HT-29 (cell line): ENCODE measurements at places on chromosomes 2 and 18. TPM values are rescaled to one million over a fixed set of nuclear protein-coding genes. Genes with fewer than 3 reads are reported as not detected.

DNA sequence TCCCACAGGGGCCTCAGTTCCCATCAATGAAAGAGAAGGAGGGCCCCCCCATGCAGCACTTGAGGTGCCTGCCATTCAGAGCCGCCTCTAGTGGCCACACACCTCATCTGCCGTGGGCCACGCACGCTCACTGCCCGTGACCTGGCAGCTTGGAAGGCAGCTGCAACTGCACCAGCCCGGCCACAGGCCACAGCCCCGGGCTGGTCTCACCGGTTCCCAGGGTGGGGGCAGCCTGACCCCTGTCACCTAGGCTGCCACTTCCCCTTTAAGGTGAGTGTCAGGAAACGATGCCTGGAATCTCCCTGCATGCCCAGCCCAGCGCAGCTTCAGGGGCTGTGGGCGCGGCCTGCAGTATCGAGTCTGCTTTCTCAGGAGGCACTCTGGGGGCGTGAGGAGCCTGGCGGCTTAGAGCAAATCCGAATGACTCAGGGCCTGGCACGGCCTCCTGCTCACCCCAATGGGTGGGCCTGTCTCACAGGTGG is 2.6 kb downstream of the MAB21L4 start:
- DNase-seq: peak; percentile 49

GRCh38 chr2:204920776-204921175 is 375.5 kb downstream of the PARD3B start:
- no peak for DNase-seq

GRCh38 chr2:156459720-156460119 is 23.5 kb downstream of the GPD2 start:
- no peak for DNase-seq

DNA sequence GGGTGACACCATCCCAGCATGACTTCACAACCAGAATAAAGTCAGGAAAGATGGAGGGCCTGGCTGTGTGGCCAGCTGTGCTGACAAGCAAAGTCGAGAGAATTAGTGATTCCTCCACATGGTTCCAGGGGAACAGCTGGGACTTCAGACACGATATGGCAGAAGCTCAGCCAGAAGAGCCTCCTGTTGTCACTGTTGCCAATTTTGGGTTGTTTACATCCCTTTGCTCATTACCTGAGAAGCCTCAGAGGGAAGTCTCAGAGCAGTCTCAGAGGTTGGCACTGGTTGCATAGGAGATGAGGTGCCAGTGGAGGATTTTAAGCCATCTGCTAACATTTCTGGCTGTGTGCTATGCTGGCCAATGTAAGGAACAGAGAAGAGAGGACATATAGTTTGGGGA is 16.0 kb downstream of the LINC00305 start:
- no peak for DNase-seq

DNA sequence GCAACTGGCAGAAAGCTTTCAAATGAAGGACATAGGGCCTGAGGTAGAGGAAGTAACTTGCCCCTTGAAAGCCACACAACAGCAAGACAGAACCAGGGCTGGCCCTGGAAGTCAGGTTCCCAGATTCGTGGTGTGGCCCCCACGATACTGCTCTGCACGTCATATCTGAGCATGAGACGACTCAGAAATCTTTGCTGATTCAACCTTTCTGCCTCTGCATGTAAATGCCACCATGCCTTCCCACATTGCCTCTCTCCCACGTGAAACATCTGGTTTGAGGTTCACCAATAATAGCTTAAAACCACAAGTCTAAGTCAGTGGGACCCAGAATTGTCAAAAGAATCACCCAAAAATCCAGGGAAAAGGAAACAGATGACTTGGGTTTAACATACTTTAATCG is 214.0 kb upstream of the TRIB2 start:
- DNase-seq: no peak

LOXHD1 gene
- total RNA-seq: not detected in 2 replicates

GRCh38 chr2:59239146-59239545 is 998.0 kb upstream of the FANCL start:
- no peak for DNase-seq

NIFK gene
- 25.9 and 28.4 TPM in 2 replicates for total RNA-seq

BMP10 gene
- total RNA-seq: not detected in 2 replicates

DNA sequence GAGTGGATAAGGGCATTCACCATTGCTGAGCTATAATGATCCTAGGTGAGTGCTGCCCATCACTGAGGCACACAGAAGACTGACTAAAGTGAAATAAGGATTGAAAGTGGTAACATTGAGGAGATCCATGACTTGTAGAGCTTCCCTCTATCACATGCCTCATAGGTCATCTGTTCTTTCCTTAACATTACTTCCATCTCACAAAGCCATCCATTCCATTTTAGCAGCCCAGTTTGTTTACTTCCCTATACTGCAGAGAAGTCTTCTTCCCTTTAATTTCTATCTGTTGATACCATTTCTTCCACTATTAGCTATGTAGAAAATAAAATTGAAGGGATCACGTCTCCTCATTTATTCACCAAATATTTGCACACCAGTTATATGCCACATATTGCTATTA is 32.1 kb downstream of the ME2 start:
- DNase-seq: no peak

DNA sequence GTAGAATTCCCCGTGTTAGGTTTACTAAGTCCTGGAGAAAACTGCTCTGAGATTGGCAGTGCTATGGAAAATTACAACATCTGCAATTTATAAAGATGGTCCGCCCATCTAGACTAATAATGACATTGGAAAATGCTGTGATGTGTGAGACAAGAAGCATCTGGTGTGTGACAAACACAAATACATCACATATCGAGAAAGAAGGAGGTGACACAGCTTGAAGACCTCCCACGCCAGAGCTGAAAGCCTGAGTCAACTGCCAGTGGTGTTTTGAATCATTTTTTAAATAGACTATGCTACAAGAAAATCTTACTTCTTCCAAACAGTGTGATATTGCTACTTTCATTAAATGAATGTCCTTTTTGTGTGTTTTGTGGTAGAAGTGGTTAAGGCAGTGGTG is 8.6 kb upstream of the ANO7 start:
- no peak for DNase-seq
